KG1 (cell line): ENCODE measurements at places on chromosomes 2 and 18.

- DNase-seq, result no peak
Measured at GRCh38 chr2:219547621-219548020, 3.8 kb downstream of the TMEM198 start.

GRCh38 chr2:22596306-22596705, 788.7 kb upstream of the KLHL29 start:
- no peak for DNase-seq

DNA sequence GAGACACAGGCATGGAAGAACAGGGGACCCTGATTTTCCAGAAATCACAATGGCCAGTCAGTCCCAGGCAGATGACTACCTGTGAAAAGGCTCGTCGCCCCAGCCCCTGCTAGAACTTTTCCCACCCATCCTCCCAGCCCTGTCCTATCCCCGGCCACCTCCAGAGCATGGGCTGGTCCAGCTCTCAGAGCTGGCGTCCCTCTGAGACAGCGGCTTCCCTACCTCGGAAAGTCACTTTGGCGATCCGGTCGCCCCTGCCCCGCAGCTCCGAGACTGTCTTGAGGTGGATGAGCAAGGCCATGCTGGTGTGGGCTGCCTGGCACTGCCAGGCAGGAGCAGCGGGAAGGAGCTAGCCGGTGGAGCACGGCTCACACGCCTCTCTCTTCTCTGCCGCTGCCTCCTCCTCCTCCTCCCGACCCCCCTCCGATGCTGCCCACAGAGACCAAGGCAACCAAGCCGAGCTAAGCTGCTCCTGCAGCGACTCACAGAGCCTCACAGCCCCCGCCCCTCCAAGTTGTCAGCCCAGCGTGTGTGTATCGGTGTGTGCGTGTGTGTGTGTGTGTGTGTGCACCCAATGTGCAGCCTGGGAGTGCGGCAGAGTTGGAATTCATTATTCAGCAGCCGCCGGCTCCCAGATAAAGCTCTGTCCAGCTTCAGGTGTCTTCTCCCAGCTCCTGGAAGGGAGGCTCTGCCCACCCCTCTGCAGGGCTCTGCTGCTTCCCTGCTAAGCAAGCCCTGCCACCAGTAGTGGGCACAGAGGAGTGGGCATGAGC, 80.5 kb upstream of the OTOF start:
- no peak for DNase-seq

- no peak for DNase-seq
Measured at GRCh38 chr2:37333256-37333655, 8.6 kb upstream of the PRKD3 start.
